Chondrocyte (in vitro differentiated cells): ENCODE measurements at places on chromosomes 3 and 15. TPM values are rescaled to one million over a fixed set of nuclear protein-coding genes. Genes with fewer than 3 reads are reported as not detected.

GRCh38 chr3:97991293-97991682 lies 19.1 kb upstream of the RIOX2 start:
- H3K27me3 ChIP-seq, result peaks cover 28% of the 10 kb centered on the region
- H3K4me3 ChIP-seq, result no peak overlapping the region
- H3K36me3 ChIP-seq, result no peaks in the 10 kb centered on the region

The FSTL1 gene
- total RNA-seq, result 2,561 to 3,511 TPM (median 3,398 TPM) in 3 replicates

GRCh38 chr3:39386318-39386717 lies 3.1 kb downstream of the SLC25A38 start:
- no peak for DNase-seq
- peaks cover 9% of the 10 kb centered on the region for H3K36me3 ChIP-seq
- H3K4me3 ChIP-seq, result no peak overlapping the region
- no peaks in the 10 kb centered on the region for H3K27me3 ChIP-seq

The CCR1 gene
- not detected in 3 replicates for total RNA-seq

- no peak overlapping the region for H3K27ac ChIP-seq
- H3K4me3 ChIP-seq, result no peak overlapping the region
- no peak for DNase-seq
- H3K36me3 ChIP-seq, result no peaks in the 10 kb centered on the region
- H3K27me3 ChIP-seq, result peaks cover 9% of the 10 kb centered on the region
Measured at GRCh38 chr15:65828585-65828984, 36.5 kb upstream of the DENND4A start.

DNA sequence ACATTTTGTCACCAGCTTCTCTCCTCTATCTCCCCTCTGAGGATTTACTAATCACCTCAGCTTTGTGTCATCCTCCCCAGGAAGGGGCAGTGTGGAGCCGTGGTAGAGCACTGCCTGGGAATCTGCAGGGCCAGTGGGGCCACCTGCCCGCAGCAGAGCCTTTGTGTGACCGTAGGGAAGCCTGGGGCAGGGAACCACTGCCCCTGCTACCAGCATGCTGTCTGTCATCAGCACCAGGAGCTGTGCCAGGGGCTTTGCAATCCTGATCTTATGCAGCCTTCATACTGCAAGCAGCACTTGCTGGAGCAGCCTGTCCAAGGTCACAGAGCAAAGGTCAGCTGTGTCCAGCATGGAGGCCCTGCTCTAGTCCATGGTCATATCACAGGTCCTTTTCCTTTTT lies 170.2 kb upstream of the IL12A start:
- H3K36me3 ChIP-seq, result peaks cover 3% of the 10 kb centered on the region
- peaks cover 67% of the 10 kb centered on the region for H3K4me1 ChIP-seq
- DNase-seq, result no peak
- no peak overlapping the region for H3K4me3 ChIP-seq

The HEXA gene
- 194 to 221 TPM (median 199 TPM) in 3 replicates for total RNA-seq

DNA sequence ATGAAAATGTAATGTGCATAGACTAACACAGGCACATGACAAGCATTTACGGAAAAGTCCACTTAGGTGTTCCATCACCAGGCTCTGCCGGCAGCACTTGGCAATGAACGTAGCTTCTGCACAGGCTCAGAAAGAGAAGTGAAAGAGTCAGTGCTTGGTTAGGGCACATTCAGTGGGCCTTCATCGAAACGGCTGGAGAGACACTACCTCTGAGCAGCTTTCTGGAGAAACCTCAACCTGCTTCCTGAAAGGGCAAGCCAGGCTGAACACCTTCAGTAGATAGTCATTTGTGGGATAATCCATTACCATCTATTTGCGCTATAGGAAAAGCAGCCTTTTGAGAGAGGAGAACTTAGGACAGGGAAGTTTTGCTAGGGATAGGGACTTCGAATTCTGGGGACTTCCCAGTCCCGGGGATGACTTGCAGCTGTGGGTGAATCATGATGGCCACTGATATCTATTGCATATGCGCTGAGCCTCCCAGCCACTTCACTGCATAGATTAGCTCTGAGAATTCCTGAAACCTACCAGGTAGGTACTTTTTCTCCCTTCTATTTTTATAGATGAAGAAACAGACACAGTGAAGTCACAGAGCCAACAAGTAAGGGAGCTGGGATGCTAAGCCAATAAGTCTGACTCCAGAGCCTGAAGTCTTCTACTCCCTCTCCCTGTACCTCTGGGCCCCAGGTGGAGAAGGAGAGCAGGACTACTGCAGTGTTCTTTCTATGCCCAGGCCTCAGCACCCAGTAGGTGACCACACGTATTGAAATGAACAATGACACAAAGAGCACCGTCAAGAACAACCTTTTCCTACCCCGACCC lies 4.2 kb upstream of the SH2D7 start:
- H3K4me3 ChIP-seq, result no peak overlapping the region
- H3K27me3 ChIP-seq, result no peaks in the 10 kb centered on the region
- H3K27ac ChIP-seq, result no peak overlapping the region
- H3K4me1 ChIP-seq, result peaks cover 40% of the 10 kb centered on the region
- no peaks in the 10 kb centered on the region for H3K36me3 ChIP-seq
- DNase-seq, result no peak

GRCh38 chr3:49120438-49121131 lies at the start of gene USP19:
Gene USP19 (minus strand): TSS chr3:49120823. CDS start chr3:49119145, 1,678 bp downstream.
- H3K36me3 ChIP-seq, result peaks cover 34% of the 10 kb centered on the region
- DNase-seq, result no peak
- peaks cover 6% of the 10 kb centered on the region for H3K4me1 ChIP-seq
- peak within 1 kb of the TSS; percentile 72 for H3K27ac ChIP-seq

DNA sequence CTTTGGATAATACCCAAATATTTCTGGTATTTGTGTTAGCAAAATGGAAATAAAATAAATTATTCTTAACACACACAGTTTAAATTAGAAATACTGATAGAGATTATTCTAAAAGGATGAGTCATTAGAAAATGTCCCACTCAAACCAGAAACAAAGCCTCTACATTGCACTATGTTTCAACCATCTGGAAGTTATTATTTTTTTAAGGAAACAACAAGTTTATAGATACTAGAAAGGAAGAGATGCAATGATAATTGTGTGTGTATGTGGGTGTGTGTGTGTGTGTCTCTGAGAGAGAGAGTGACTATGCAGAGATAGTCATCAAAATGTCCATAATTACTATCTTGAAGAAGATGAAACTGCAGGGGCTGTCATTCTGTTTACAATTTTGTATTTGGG lies 1340.5 kb downstream of the ROBO1 start:
- H3K36me3 ChIP-seq, result peaks cover 2% of the 10 kb centered on the region
- H3K27me3 ChIP-seq, result no peaks in the 10 kb centered on the region
- no peak for DNase-seq

GRCh38 chr15:33243869-33244268 lies 49.4 kb upstream of the FMN1 start:
- no peak overlapping the region for H3K27ac ChIP-seq
- H3K36me3 ChIP-seq, result no peaks in the 10 kb centered on the region
- H3K4me1 ChIP-seq, result peaks cover 24% of the 10 kb centered on the region
- no peak overlapping the region for H3K4me3 ChIP-seq
- H3K27me3 ChIP-seq, result peaks cover 1% of the 10 kb centered on the region
